D721Med (cell line): ENCODE measurements at places on chromosomes 6 and 20.

- no peak for DNase-seq
These were observed 774.3 kb upstream of the CHD6 start for GRCh38 chr20:42392442-42392841.

DNA sequence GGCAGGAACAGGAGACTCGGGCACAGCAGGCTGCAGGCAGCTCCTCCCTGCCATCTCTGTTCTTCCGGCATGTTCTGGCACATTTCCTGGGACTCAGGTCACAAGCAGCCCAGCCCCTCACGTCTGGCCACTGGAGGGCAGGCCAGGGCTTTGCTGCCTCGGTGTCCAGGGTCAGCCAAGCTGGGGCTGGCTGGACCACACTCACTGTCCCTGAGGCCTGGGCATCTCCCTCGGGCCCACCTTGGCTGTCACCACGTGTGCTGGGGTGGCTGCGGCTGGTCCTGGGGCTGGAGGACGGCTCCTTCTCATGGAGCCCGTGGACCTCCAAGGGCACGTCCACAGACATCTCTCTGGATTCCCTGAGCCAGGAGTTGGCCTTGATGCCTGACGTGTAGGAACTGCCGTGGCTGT, 18.5 kb downstream of the FRMD1 start:
- DNase-seq = no peak

GRCh38 chr6:116003668-116004067, 57.0 kb downstream of the FRK start:
- no peak for DNase-seq

GRCh38 chr6:30726506-30727413, 6.6 kb downstream of the TUBB start:
- no peak for DNase-seq

DNA sequence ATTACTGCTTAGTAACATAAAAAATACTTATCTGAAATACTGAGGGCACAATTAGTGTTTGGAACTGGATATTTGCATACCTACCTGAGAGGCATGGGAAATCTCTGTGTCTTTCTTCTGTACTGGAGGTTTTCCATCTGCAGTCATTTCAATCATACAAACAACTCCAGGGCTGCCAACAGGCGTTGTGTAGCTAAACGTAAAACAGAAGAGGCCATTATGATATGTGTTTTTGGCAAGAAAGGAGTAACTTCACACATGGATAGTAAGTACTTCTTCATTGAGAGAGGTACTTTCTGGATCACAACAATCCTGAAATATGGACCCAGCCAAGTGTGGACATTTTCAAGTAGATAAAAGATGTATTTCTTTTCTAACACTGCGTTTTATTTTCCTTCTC, 363.4 kb downstream of the PHF3 start:
- no peak for DNase-seq

DNA sequence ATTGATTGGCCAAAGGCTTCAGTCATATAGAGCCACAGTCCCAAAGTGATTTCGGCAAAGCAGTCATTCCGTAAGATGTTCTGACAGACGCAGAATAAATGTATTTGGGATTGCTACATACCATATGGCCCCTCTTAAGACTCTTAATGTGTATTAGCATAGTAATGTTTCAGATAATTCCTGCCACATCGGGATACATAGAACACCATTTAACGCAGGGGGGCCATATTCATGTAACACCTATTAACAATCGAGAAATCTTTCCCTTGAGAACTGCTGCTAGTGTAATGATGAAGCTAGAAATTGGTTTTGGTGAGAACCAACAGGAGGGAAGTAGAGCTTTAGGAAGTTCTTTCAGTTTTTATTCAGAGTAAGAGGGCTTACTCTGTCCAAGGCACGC, 390.9 kb upstream of the SASH1 start:
- DNase-seq = no peak

DNA sequence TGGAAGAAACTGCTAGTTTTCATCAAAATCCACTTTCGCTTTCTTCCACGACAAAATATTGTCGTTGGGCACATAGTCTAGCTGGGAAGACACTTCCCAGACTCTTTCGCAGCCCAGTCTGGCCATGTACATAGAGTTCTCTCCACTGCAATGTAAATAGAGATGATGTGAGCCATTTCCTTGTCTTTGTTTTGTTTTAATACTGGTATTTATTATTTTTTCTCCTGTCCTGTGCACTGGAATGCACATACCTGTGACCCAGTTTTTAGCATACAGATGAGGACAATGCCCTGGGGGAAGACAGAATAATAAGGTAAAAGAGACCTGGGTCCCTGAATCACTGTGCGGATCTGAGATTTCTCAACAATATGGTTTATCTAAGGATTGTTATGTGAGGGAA, 149.5 kb upstream of the BMP5 start:
- DNase-seq = no peak

GRCh38 chr6:11665604-11666326, 112.8 kb downstream of the ADTRP start:
- no peak for DNase-seq

DNA sequence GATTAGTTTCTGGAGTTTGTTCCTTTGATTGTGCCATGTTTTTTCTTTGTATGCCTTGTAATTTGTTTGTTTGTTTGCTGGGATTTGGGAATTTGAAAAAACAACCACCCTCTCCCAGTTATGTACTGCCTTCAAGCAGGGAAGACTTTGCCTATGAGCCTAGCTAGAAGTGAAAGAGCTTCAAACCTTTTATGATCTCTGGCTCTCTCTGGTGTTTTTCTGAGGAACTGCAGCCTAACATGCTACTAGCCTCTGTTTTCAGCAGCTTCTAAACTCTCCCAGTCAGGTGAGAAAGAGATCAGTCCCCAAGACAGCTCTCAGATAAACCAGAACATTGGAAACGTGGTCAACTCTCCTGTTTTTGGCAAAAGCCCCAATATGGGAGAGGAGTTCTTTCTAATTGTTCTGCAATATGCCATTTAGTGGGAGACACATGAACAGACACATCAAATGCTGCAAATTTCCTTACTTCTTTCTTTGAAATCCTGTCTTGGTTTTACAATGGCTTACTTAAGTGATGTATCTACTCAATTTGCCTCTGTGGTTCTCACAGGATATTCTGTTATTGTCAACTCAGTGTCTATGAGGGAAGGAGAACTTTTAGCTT, 58.9 kb upstream of the SERINC1 start:
- DNase-seq = no peak
